ENCODE measurements at places on chromosomes 3 and 15.

DNA sequence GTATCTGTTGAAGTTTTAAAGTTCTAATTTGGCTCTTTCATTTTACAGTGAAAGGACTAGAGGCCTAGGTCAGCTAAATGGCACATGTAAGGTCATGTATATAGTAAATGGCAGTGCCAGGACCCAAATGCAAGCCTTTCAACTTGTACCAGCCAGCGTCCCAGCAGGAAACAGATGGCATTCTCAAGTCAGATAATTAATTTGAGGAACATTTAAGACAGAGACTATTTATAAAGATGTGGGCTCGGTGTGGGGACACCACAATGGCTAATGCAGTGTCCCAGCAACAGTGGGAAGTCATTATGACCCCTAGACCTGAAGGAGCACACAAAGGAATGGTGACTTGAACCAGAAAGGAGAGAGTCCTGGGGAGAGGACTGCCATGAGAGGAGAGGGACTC, 6.1 kb downstream of the MINDY4B start:
- DNase-seq, result no peak

GRCh38 chr15:57589754-57590153, 1.9 kb upstream of the MYZAP start:
- DNase-seq, result no peak

DNA sequence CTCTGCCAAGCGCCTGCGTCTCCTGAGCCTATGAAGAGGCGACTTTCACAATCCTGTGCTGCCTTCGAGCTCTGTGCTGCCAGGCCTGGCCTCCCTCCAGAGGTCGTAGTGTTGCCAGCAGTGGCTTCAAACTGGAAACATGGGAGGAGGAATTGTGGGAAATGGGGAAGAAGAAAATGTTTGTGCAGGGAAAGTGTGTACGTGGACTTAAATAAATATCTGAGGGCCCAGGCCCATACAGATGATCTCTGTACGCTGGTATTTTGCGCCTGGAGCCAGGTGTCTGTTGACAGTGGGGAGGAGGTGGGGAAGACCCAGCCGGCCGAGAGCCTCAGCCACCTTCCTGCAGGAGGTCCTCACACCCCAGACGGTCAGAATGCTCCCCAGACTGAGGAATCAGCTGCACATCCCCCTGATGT, 44.6 kb downstream of the ZBTB38 start:
- DNase-seq, result no peak

DNA sequence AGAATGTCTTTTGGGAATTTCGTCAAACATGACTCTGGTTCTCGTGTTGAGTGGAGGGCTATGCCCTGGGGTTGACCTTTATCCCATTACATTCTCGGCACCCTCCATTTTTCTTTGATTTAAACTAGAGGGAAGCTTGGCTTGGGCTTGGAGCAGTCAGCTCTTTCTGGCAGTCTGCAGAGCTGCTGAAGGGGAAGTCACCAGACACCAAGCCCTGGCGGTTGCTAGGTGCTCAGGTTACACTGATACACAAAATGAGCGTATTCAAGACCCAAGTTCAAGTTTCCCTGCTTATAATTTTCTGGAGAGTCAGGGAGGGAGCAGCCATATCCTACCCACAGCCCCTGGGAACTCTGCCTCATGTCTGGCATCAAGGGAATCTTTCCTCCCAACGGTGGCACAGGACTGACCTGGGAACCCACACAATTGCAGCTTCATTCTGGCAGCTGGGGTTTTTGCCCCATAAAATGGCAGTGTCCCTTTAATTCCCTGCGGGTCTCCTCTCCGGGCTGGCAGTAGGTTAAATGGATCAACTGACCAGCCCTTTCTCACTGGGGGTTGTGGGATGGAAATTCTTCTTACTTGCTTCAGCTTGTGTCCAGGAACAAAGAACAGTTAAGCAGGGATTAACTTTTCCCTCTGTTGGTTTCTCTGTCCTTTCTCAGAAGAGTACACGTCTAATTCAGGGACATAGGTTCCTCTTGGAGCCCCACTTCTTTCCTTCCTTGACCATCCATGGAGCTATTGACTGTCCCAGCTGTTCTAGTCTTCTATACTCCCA, 110.0 kb upstream of the DLG1 start:
- no peak for DNase-seq

DNA sequence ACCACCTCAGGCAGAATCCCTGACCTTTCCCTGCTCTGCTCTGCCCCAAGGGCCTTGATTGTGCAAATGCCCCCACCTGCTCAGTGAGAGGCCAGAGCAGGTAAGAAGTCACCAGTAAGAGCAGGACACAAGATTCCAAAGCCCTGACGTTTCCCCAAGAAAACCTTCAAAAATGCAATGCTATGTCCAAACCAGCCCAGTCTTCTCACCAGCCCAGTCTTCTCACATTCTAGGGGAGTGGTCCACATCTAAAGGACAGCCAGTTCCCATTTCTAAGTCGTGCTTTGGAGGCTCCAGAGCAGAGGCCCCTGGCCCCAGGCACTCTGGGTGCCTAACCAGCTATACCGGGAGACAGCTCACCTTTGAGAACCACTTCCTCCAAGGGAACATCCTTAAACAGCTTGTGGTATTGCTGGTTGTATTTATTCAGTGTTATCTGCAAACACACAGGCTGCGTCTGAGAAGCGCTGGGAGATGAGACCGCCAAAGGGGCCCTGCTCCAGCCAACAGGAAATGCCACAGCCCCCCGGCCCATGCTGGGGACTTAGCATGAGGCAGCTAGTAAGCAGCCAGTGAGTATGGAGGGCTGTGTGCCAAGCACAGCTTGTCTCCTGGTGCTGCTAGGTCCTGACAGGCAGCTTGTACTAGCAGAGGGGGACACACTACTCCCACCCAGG, 29.3 kb downstream of the GRAMD2A start:
- no peak for DNase-seq

GRCh38 chr3:72474775-72475174, 373.5 kb downstream of the SHQ1 start:
- no peak for DNase-seq

DNA sequence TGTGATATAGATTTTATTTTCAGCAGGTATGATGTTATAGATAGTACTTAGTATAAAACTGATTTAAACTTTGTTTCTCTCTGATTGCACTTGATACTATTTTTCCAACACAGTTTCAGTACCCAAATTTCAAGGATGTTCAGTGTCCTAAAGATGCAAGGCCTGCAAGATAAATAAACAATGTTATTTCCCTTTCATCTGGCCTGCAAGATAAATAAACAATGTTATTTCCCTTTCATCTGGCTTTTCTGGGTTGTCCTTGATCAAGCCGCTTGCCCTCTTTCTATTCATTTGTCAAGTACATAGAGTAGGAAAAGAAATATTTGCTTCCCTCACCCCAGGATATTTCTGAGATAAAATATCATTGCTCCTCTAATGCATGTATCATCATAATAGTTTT, 571.0 kb downstream of the FGF12 start:
- no peak for DNase-seq

DNA sequence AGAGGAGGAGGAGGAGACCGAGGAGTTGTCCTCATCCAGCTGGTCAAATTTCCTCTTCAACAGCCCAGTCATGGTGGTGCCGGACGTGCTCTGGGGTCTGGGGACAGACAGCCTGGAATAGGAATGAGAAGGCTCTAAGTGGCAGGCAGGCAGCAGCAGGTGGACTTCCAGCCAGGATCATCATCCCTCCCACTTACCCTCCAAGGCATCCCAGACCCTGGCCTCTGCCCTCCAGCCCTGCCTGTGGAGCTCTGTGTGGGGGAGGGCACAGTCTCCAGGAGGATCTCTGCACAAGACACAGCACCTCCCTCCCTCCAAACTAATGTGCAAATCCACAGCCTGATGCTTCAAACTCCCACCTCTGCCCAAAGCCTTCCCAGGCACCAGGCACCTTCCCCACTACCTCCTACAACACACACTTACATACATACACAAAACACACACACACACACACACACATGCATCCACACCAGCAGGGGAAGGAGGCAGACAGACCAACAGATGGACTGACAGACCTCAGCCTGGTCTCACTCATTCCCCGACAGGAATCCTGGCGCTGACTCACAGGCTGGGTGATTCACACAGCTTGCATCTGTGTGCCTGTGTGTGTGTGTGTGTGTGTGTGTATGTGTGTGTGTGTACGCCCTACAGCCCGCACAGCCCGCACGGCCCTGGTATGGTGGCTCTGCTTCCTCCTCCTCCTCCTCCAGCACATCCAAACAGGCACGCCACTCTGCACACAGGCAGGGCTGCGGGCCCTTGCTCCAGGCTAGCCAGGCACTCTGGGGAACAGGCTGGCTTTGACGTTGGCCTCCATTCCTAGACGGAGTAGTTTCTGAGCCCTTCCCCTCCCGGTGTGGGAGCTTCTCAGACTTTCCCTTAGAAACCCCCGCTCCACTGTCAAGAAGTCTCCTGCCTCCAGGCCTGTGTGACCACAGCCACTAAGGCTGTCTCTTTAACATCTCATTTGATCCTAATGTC, 6.5 kb downstream of the CSRNP1 start:
- peak; percentile 48 for DNase-seq

- DNase-seq, result no peak
Measured at GRCh38 chr3:48092270-48092669, 76.1 kb upstream of the MAP4 start.

DNA sequence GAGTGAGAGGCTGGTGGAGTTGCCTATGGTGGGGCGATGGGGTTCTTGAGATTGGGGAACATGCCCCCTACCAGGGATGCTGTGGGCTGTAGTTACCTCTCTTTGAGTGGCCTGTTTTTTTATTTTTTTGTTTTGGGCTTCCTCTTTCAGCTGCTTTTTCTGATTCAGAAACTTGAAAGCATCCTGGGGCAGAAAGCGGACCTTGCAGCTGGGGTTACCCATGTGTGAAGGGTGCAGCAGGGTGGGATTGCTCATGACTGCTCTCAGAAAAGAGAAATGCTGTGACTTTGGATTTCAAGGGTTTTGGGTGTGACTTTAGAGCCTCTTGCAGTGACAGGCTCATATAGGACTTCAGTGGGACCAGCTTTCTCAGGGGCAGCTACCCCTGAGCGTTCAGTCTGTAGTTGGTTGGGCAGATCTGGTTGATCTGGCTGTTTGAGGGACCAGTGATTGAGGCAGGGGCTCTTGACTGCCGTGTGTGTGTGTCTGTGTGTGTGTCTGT, 1.8 kb downstream of the LIMD1 start:
- no peak for DNase-seq

GRCh38 chr3:17032407-17033034, 147.8 kb downstream of the PLCL2 start:
- DNase-seq, result no peak
